Activated gamma-delta T cell treated with anti-CD3 and anti-CD28 coated beads, Interleukin-2, amount 50 U/mL, for 16 hours (primary cell): ENCODE measurements at places on chromosomes 11 and 22.

DNA sequence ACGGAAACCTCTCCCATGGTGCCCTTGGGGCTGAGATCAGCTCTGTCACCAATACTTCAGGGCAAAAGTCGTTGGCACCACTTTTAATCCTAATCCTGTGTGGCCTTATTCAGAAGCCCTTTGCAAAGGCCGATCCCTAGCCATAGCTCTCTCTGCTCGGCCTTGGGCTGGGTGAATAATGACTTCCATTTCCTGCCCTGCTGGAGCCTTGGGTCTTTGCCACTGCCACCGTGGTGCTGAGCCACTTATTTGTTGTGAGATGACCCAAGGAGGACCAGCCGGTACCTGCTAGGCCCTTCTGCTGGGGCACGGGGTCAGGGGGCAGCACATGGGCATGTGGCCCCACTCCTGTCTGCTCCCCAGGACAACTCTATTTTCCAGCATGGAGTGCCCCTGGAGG lies 188.2 kb downstream of the ST3GAL4 start:
- DNase-seq = no peak

- no peak for DNase-seq
Observed at GRCh38 chr11:12091956-12092558, 18.3 kb upstream of the MICAL2 start.

DNA sequence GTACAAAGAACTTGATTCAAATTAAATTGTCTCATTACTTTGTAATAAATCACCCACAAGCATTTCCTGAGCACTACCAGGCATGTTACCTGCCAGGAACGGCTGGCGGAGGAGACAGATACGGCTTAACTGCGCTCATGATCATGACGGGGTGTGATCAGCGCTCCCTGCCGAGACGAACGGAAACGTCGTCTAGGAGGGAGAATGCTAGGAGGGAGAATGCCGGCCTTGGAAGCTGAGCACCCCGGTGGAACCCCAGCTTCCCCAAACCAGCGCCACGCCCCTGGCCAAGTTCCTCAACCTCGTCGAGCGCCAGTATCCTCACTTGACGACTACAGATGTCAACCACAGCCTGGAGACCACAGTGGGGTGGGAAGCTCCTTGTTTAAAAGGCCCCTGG lies 272.8 kb downstream of the CTTN start:
- DNase-seq = no peak

DNA sequence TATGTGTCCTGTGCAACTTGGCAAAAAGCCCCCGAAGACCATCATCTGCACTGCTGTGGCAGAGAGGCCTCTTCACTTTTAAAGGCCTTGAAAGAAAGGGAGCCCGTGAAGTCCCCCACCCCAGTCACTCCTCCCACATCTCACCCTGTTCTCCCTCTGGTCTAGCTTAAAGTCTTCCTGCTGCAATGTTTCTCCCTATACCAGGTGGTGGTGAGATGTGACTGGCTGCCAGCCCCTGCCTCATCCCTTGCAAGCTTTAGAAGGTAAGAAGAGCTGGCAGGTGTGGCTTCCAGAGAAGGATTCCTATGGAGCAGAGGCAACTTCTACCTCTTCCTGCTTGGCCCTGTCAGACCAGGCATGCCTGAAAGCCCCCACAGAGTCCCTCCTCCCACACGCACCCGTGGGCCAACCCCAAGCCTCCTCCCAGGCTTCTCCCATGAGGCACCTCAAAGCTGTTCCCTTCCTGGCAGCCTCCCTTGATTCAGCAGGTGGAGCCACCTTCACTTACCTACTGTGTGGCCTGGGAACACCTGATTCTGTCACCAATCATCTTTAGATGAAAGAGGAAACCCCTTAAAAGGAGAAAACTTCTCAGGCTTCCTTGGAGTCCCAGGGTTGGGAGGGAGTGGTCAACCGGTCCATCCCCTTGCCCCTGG lies 4.0 kb upstream of the TRIM29 start:
- DNase-seq = no peak

- DNase-seq = no peak
Observed at GRCh38 chr22:42931421-42932196, 74.5 kb upstream of the ARFGAP3 start.

DNA sequence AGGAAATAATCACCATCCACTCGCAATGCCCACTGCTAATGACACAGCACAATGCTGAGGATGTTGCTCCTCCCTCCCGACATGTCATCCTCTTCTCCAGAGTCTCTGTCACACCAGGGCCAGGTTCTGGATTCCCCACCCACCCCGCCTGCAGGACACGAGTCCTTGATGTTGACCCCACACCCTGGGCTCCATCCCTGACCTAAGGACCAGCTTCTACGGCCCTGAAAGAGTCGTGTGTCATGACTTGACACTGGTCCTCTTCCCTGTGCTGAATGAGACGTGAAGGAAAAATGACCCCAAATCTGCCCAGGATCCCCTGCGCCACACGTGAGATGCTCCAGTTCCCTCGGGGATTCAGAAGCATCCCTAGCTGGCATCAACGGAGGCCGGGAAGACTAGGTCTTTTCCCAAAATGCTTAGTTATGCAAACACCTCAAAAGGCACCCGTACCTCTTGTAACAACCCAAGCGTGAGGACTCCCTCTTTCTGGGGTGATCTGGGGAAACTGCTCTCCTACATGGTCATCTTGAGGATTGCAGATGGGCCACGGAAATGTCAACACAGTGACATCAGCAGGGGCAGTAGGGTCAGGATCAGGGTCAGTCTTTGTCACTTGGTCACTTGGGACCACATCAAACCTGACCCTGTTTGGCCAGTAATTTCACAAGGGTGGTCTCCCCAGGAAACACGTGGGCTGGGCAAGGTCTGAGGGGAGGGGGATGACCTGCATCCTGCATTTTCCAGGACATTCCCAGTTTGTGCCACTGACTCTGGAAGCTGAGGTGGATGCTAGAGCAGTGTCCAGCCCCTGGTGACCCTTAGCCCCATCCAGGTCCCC lies 42.0 kb downstream of the IGLL5 start:
- no peak for DNase-seq

GRCh38 chr11:104073950-104074705 lies 37.7 kb downstream of the DDI1 start:
- DNase-seq = no peak

- no peak for DNase-seq
Observed at GRCh38 chr11:64870176-64870892, 8.1 kb downstream of the EHD1 start.

DNA sequence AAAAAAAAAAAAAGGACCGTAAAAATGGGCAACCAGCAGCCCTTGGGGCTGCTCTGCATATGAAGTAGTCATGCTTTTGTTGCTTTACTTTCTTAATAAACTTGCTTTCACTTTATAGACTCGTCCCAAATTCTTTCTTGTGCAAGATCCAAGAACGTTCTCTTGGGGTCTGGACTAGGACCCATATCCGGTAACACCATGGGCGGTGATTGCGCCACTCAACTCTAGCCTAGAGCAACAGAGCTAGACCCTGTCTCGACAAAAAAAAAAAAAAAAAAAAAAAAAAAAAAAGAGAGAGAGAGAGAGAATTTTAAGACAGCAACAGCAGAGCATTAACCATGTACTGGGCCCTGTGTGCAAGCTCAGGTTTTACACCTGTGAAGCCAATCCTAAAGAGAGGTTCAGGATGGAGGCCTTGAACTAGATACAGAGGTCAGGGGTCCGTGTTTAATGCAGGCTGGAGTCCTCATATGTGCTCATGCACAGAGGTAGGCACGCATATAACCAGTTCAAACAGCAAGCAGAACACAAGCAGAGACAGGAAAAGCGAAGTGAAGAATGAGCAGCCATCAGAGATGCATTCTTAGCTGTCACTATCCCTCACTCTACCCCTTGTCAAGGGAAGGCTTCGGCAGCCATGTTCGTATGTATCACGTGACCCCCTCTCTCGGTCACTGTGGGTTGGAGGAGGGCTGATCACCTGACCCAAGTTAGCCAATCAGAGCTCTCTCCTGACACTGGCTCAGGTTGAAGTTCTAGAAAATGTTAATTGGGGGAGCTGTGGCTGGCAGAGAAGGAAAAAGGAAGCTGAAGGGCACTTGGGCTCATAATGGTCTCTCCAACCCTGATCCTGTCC lies 16.7 kb upstream of the SYT12 start:
- no peak for DNase-seq

GRCh38 chr11:110038201-110038600 lies 55.0 kb upstream of the ZC3H12C start:
- DNase-seq = no peak

DNA sequence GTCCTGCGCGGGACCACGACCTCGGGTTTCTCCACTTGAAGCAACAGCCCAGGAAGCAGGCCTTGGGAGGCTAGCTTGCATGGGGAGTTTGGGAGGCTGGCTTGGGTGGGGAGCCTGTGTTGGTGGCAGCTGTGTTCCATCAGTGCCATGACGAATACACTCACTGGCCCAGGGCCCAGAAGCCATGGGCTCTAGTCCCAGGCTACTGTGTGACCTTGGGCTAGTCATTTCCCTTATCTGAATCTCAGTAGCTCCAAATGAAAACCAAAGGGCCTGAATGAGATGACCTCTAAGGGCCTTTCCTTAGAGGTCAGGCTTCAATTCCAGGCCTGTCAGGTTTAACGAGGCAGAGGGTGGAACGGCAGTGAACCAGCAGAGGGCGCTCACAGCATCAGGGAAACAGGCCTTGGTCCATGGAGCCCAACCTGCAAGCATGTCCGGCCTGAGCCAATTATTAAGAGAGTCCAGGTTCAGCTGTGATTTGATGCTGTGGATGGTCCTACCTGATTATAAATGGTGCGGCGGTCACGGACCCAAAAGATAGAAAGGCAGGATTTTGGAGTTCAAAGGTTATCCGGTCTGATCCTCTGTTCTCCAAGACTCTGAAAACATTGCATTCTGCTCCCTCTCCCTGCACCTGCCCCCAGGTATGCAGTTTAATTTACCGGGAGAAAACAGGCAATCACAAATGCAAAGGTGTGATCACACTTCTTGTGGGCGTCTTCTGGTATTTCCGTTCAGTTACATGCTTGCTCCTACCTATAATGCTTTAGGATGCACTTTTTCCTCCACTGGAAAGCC lies 15.9 kb downstream of the PTPN5 start:
- no peak for DNase-seq

DNA sequence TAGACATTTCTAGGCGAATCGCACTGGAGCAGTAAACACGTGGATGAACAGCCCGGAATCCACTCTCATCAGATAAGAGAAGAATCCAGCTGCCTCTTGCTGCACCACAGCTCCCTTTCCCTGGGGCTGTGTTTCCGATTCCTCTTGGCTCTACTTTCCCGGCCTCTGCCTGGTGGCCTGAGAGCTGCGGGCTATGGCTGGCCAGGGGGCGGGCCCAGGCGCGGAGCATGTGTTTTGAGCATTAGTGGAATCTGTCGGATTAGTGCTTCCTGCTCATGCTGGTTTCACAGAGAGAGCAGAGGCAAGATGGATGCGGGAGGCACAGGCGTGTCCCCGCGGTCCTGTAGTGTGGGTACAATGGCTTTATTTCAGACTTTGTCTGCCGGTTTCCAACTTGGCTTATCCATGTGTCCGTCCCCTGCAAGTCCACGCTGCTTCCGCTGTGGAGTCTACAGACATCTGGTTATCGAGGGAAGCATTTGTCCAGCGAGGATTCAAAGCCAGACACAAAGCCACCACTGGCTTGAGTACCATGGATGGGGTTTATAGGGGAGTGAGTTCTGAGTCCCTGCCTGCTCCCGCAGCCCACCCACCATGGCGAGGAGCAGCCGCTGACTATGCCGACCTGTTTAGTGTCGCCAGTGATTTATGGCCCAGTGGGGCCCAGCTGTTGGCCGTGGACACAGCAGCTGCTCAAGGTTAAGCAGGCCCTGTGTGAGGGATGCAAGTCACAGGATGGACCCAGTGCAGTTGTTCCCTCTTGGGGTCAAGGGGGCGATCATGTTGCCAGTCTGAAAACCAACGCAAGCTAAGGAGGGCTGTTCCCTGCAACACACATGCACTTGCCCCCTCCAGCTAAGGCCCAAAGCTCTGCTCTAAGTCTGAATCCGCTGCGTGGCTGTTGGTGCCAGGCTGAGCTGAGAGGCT lies 43.3 kb upstream of the EP300 start:
- DNase-seq = no peak
